GM12891 (cell line): ENCODE measurements at places on chromosomes 2 and 18.

DNA sequence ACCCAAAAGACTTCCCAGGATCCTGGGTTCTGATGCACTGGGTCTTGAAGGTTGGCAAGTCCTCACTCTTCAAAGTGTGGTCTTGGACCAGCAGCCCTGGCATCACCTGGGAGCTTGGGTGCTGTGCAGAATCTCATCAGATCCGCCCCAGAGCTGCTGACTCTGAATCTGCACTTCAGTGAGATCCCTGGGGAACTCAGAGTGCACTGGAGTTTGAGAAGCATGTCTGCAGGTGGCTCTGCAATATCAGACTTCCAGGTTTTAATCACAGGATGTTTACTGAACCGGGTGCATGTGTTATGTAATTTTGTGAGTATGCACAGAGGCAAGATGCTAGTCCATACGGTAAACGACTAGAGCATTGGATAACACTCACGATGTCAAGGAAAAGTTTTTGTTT lies 58.0 kb upstream of the BOD1L2 start:
- no peak for DNase-seq

DNA sequence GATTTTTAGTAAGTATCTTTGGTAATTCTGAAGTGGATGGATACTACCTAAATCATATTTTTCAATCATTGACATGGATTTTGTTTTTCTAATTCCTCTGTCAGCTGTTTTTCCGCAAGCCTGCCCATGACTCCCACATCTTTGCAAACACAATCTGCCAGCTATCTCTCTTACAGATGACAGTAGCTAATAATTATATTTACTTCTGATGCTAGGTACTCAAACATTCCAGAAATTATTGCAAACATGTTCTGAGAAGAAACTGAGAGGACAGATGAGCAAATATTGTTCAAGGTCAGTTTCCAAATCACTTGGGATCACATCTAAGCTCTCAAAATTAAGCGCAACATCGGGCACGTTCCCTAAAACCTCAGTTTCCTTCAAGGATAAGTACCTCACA lies 270.0 kb upstream of the CDH19 start:
- DNase-seq, result no peak

GRCh38 chr2:60674524-60675165 lies 81.4 kb upstream of the PAPOLG start:
- peak; percentile 62 for DNase-seq

DNA sequence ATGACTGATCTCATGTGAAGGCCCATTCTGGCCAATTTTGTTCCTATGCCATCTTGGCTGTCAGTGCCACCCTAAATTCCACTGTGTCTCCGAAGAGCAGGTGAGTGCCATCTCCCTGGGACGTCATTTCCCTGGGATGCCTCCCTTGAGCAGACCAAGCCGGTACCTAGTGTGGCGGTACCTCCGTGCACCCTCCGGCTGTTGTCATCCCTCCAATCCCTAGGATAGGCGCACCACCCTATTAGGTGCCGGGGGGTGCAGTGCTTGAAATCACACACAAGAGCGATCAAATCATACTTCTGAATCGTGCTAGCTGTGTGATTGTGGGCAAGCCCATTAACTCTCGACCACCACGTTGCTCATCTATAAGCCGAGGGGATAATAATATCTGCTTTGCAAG lies 81.8 kb upstream of the GLI2 start:
- no peak for DNase-seq

DNA sequence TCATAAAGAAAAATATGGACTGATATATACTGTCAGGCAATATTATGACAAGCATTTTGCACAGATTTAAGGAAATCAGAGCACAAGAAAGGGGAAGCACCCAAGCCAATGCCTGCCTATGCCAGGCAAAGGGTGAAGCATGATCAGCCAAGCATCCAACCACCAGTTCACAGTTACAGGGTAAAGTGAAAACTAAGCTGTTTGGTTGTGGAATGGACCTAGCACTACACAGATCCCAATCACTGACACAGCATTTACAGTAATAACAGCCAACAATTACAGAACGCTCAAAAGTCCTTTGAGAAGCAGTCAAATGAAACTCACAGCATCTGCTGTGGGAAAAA lies 90.3 kb downstream of the SP3 start:
- DNase-seq, result no peak

DNA sequence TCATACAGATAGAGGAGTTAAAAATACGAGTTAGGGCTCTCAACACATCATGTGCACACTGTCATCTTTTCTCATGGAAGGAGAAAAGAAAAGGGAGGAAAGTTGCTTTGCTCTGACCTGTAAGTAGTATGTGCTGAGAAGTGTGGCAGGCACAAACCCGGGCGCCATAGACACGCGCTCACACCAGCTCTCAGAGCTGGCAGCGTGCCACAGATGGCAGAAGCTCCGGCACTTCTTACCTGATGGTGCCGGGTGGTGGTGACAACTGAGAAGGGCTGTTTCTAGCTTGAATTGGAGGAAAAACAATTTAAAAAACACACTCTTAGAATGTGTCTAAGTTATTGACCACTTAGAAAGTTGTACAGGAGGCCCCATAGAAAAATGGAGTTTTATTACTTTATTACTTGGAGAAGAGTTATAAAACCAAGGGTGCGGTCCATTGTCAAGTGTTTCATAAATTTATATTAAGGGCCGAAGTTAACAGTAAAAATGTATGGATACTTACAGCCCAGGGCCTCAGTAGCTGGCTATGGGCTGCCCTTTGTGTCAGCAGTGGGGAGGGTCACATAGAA lies 92.2 kb downstream of the DPP4 start:
- DNase-seq, result no peak

- no peak for DNase-seq
Observed at GRCh38 chr2:70643715-70644114, 90.1 kb upstream of the TGFA start.

DNA sequence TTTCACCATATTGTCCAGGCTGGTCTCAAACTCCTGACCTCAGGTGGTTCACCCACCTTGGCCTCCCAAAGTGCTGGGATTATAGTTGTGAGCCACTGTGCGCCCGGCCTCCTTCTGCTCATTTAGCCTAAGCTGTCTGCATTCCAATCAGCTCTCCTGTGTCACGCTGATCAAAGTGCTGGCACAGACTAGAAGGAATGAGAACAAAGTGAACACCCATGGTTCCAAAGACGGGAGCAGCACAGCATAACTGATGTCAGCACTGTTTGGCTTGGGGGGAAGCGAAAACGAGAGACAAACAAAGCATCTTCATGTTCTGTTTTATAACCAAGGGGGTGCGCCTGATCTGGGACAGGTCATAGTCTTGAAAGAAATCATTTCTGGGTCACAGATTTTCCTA lies 43.3 kb downstream of the DIPK1C start:
- DNase-seq, result no peak
